ENCODE measurements at places on chromosomes 3 and 15.

- no peak for DNase-seq
These were observed 61.0 kb downstream of the TLE3 start for GRCh38 chr15:70036585-70037291.

DNA sequence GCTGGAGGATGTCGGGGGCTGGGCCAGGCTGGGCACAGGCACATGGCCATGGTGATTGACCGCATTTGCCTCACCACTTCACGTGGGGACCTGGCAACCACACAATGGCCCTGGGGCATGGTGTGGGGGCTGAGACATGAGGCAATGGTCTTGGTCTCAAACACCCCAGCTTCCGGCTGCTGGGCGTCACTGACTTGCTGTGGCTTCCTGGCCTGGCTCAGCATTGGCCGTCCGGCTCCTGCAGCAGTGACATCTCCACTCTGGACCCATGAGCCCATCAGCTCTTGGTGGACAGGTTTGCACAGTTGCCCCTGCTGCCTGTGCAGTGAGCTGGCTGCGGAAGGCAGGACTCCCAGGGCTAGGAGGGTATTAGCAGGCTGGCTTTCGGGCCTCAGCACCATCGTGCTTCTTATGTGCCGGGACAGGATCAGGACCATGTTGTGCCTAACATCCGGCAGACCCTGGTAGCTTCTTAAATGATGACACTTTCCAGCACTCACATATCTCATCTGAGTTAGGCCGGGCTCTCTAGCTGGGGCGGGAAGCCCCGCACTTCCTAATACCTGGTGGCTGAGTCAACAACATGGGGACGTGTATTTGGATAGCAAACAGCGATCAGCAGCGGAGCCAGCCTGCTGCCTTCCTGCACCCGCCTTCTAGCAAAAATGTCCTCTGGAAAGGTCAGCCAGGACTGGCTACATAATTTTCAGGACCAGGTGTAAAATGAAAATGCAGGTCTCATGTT is 34.1 kb downstream of the ZNF710 start:
- peak; percentile 22 for DNase-seq

DNA sequence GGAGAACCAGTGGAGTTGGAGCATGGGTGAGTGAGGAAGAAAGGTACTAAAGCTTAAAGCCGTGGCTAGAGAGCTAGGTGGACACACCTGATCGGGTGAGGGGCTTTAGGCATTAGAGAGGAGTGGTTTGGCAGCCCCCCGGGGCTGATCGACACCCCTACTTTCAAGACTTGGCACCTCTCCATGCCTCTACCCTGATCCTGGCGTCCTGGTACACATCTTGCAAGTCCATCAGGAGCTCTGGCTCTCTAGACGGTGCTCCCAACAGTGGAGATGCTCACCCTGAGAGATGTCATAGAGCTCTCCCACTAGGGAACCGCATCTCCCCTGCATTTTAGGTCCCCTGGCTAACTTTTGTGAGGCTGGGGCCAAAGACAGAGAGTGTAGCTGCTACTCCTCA is 98.1 kb downstream of the XXYLT1 start:
- no peak for DNase-seq

DNA sequence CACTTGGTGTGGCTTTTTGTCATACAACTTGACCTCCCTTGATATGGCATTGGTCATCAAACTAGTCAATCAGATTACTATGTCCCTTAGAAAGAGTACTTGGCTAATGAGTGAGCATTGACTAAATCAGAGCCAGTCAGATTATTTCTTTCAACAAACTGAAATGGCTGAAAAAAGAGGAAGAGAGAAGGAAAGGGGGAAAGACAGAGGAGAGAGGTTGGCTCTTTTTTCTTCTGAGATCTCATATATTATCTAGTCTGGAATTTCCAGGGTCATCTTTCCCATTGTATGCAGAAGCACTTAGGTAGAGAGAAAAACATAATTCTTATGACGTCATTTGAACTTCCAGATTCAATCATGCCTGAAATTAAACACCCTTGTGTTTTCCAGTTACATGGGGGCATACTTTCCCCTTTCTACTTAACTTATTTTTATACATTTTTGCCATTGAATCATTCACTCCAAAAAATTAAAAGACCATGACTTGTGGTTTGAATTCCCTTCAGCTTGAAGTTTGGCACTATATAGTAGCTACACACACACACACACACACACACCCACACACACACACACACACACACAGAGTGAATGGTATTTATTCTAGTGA is 387.8 kb downstream of the LSAMP start:
- no peak for DNase-seq

DNA sequence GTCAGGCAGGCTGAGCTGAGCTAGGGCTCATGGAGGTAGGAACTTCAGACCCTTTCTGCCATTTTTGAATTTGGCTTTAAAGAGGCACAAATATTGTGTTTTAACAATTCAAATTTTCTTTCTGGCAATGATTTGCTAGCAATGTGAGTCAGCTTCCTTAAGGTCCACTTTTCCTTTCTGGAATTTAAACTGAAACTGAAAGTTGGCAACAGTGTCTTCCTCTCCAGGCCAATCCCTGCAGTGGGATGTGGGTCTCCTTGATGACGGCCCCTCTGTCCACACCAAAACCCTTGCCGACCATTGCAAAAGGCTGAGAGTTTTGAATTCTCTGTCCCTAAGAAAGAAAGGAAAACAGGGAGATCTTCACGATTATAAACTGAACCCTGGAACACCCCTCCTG is 27.1 kb downstream of the RPSA start:
- no peak for DNase-seq

- DNase-seq = no peak
These were observed 158.1 kb upstream of the FEZF2 start for GRCh38 chr3:62531493-62531892.

DNA sequence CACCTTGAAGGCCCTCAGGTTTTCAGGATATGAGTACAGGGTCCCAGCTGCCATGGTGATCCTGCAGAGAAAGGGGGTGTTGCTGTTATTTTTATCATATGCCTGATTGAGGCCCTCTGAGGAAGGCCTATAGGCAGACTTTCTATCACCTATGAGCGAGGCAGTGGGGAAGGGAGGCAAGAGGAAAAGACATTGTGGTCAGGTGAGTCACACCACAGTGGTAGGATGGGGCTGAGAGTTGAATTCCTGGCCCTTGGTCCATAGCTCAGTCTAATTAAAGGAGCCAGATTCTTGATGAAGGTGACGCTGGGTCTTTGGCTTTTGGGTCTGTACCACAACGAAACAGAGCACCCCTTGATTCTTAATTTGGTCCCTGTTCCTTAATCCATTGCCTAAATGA is 72.7 kb downstream of the ZNF621 start:
- no peak for DNase-seq

- no peak for DNase-seq
These were observed 154.2 kb upstream of the LINGO1 start for GRCh38 chr15:77786956-77787355.

DNA sequence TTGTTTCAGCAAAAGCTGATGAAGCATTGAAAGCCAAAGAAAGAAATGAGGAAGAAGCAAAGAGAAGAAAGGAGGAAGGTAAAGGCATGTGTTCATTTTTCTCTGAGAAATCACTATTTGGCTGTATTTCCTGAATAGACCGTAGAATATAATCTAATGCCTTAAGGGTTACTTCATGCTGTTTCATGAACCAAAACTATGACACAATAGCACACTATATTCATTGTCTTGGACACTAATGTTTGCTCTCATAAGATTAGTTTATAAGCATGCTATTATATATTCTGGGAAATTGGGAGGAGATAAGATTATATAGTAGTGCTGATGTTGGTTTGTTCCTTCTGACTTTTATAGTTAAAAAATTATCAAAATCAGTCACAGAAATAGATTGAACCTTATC is 110.1 kb upstream of the MLF1 start:
- DNase-seq = no peak

GRCh38 chr3:24487325-24488262 is 7.1 kb downstream of the THRB start:
- DNase-seq = no peak

DNA sequence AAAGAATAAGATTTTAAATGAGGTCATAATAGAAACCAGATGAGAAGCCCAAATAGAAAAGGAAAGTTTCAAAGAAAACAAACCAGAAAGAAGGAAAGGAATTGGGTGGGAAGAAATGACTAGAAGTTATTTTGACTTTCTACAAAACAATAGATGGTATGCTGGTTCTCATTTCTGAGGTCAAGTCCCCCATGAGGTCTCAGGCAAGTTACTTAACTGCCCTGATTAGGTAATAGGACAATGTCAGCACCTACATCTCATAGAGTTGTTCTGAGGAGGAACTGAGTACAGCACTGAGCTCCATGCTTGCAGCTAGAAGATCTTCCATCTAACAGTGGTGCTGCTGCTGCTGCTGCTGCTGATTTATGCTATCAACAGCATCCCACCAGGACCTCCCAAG is 185.9 kb downstream of the ERC2 start:
- no peak for DNase-seq

DNA sequence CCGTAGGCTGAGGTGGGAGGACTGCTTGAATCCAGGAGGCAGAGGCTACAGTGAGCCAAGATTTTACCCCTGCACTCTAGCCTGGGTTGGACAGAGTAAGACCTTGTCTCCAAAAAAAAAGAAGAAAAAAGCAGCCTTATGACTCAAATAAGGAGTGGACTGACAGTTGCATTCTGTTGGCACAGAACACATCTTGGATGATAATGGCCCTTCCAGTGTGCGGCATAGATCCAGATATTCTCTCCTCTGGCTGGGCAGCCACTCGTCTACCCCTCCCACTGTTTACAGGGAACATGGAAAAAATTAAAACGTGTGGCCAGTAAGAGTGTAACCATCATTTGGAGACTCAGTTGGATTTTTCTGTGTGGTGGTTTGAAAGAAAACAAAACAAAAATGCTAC is 118.6 kb upstream of the RNF7 start:
- no peak for DNase-seq

DNA sequence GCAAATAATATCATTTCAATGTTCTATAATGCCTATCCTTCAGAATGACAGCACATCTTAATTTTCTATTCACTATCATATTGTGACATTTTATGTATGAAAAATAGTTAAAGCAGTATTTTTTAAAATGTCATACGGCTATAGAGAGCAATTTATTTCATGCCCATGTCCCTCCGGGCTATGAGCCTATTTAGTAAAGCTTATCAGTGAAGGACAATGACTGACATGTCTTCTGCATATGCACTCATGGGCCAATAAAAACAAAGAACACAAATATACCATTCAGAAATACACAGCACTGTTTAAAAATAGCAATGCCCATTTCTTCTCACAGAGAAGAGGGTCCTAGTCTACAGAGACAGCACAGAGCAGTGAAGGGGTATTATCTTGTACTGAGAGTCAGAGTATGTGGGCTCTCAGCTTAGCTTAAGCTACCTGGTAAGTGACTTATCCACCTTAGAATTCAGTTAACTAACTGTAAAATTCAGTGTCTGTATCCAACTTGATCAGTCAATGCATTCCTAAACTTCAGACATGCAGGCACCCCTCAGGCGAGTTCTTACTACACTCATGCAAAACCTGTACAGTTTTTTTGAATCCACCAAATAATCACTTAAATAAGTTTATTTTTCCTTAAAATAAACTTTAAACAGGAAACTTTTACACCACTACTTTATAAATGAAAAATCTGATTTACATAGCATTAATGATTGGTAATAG is 9.0 kb downstream of the GOLIM4 start:
- no peak for DNase-seq

DNA sequence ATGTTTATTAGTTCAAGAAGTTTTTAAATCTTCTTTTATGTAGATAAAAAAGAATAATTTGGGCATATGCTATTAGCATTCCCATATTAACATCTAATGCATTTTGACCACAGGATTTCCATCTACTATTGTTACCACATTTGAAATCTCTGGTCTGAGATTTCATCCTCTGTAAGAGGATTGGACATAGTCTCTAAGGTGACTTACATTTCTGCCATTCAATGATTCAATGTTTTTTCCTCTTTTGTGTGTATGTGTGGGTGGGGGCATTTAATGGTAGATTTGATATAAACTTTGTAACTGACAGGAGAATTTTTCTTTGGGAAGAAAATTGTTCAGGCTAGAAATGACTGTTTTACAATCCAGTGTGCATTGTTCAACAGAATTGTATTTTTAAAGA is 307.3 kb upstream of the RBMS3 start:
- no peak for DNase-seq

GRCh38 chr15:33411596-33412540 is 101.1 kb downstream of the RYR3 start:
- no peak for DNase-seq

DNA sequence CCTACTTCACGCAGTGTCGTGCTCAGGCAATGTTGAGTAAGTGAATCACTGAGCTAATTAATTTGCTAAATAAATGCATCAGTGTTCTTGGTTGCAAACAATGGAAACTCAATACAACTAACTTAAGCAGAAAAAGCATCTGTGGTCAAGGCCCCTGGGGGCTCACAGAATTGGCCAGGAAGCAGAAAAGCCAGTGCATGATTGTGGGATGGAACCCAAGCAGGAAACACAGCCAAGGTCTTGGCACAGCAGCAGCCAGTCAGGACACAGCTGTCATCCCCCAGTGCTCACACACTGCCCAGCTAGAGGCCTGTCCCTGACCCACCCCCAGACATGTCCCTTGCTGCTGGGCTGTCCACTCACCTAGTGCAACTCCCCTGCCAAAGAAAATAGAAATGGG is 85.9 kb downstream of the AQP9 start:
- DNase-seq = no peak

GRCh38 chr3:52250122-52250521 is 4.6 kb downstream of the PPM1M start:
- no peak for DNase-seq

- DNase-seq = no peak
These were observed 1.3 kb downstream of the ABHD2 start for GRCh38 chr15:89089316-89090230.

- DNase-seq = no peak
These were observed 47.4 kb downstream of the FSIP1 start for GRCh38 chr15:39735120-39735717.

GRCh38 chr3:133453383-133453782 is 53.5 kb downstream of the BFSP2 start:
- no peak for DNase-seq

DNA sequence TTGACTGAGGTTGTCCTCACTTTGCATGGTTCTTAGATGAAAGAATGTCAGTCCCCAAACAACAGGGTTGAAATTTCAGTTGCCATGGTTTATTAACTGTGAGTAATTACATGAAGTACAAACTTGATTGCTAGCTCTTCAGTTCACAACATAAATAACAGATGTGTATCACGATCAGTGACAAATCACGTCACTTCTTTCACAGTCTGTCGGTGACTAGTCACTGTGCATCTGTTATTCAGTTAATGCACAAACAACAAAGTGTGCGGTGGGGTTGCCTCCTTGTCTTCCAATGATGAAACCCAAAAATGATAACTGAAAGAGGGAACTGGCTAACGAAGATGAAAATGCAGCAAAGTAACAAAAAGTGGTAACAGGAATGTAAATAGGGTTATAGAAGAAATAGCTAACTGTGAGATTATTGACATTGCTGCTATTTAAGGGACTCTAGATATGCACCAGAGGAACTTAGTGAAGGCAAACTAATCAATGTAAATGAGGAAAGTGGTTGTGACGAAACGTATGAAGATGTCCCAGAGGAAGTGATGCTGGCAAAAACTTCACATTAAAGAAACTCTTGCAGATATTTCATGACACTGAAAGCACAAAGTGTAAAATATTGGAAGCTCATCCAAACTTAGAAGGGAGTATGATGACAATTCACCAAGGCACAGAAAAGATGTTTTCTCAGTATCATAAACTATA is 159.3 kb downstream of the WDR76 start:
- DNase-seq = no peak
